ENCODE measurements at places on chromosomes 12 and 14.

- no peak for DNase-seq
These were observed at the start of gene COCH for GRCh38 chr14:30874120-30874998. TSS of gene COCH (plus strand) at chr14:30874559. CDS start at chr14:30874939, 380 bp downstream.

GRCh38 chr12:19002216-19002615 lies 127.3 kb upstream of the PLEKHA5 start:
- no peak for DNase-seq

DNA sequence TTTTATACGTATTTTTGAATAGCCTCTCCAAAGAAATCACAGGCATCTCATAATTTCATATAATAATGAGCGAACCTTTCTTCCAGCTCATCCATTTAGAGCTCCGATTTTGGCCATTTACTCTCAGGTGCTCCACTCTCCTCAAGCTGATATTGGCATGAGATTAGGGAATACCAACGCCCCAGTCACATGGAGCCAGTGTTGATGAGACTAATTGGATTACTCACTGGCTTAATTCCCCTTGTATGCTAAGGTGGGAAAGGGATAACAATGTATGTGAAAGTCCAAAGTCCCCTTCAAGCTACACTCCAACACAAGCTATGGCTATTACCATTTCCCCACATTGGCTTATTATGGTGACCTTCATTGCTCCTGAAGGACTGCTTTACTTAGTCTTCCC lies 76.6 kb upstream of the NAV3 start:
- DNase-seq = no peak

- no peak for DNase-seq
These were observed 427.5 kb downstream of the SNAPC1 start for GRCh38 chr14:62189698-62190097.

DNA sequence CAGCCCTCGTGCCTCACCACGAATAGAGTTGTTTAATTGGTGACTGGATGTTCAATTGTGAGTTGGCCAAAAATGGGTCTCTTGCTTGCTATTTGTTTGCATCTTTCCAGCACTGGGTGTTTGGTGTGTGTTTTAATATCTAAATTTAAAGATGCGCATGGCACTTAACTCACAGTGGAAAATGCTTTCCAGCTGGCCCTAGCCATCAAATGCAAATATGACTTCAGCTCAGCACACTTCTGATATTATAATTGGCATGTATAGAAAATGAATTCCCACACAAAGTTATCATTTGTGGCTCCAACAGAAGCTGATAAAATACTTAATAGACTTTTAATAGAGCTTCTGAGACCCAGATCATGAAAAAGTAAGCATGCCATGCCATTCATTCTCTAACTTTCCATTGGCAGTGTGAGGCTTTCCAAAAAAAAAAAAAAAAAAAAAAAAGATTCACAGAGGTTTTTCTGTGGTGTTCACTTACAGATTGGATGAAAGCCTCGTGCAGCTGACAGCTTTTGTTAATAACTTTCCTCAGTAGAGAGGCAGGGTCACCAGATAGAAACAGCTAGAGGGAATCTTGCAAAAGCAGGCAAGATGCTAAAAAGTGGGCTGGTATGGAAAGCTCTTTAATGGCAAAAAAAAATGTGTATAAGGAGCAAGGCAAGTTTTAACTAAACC lies 425.2 kb downstream of the GALC start:
- no peak for DNase-seq
